ENCODE measurements at places on chromosomes 11 and 22. TPM values are rescaled to one million over a fixed set of nuclear protein-coding genes. Genes with fewer than 3 reads are reported as not detected.
A peak's percentile ranks its signal among the peaks of the same experiment; 100 is the strongest.

The CHKA gene
- 145 TPM for total RNA-seq

The OR8D2 gene
- total RNA-seq = not detected

The MMP10 gene
- 0.19 TPM for total RNA-seq

The VWCE gene
- total RNA-seq = 11.1 TPM

The USH1C gene
- 1.2 TPM for total RNA-seq

The DNAJB7 gene
- total RNA-seq = 3.3 TPM

The TMA7B gene
- total RNA-seq = 0.47 TPM

- DNase-seq = no peak
Observed at GRCh38 chr11:18650353-18650752, 16.2 kb upstream of the SPTY2D1 start.

GRCh38 chr11:13868710-13869397, 93.7 kb upstream of the SPON1 start:
- no peak for DNase-seq

- no peak for DNase-seq
Observed at GRCh38 chr11:129905402-129905801, 10.0 kb upstream of the NFRKB start.

- peak; percentile 68 for DNase-seq
Observed at GRCh38 chr22:40044870-40045834, 50.4 kb downstream of the FAM83F start.

DNA sequence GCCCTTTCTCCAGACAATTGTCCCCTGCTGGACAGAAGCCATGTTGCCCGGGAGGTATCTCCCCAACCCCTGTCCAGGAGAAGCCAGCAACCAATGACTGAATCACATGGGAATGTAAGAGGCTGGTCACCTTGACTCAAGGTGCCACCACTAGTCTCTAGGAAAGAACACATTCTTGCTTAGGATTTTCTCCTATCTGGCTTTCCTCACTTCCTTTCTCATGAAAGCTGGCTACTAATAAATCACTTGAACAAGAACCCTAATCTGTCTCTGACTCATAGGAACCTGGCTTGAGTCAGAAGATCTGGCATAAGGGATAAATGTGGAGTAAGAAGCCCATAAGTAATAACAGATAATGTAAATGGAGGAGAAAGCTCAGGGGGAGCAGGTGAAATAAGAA, 101.4 kb upstream of the C11orf87 start:
- DNase-seq = no peak

DNA sequence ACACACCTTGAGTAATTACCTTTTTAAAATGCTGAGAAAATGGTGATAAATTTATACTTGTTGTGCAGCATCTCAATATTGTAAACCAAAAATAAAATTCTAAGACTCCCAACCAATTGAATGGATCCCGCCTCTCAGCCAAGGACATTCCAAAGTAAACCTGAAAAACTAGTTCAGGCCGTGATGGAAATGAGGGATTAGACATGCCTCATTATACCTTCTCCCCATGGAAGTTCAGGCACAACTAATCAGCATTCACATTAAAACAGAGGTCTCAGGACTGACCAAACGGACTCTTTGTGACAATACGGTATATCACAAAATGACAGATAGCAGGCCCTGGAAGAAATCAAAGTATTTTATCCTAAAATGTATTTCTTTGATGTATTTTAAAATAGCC, 907.4 kb upstream of the RAG2 start:
- DNase-seq = no peak

- no peak for DNase-seq
Observed at GRCh38 chr11:35148163-35148837, 9.3 kb downstream of the CD44 start.

- peak; percentile 78 for DNase-seq
Observed at GRCh38 chr11:124075841-124076651, 34.9 kb upstream of the OR10G7 start.

DNA sequence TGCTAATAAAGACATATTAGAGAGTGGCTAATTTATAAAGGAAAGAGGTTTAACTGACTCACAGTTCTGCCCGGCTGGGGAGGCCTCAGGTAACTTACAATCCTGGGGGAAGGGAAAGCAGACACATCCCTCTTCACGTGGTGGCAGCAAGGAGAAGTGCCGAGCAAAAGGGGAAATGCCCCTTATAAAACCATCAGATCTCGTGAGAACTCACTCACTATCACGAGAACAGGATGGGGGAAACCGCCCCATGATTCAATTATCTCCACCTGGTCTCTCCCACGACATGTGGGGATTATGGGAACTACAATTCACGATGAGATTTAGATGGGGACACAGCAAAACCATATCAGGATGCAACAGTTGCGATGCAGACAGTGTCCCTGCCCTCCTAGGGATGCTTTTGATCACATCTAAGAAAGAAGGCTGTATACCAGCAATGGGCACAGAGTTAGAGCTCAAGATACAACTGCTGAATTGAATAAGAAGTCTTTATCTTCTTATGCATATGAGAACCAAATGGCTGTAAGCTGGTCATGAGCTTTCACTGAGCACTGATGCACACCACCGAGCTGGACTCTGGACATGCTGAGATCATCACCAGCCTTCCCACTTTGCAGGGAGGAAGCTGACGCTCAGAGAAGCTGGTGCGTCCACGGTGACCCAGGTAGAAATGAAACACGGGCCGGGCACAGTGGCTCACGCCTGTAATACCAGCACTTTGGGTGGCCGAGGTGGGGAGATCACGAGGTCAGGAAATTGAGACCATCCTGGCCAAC, 255.2 kb downstream of the MN1 start:
- no peak for DNase-seq
